ENCODE measurements at places on chromosomes 1 and 21.

DNA sequence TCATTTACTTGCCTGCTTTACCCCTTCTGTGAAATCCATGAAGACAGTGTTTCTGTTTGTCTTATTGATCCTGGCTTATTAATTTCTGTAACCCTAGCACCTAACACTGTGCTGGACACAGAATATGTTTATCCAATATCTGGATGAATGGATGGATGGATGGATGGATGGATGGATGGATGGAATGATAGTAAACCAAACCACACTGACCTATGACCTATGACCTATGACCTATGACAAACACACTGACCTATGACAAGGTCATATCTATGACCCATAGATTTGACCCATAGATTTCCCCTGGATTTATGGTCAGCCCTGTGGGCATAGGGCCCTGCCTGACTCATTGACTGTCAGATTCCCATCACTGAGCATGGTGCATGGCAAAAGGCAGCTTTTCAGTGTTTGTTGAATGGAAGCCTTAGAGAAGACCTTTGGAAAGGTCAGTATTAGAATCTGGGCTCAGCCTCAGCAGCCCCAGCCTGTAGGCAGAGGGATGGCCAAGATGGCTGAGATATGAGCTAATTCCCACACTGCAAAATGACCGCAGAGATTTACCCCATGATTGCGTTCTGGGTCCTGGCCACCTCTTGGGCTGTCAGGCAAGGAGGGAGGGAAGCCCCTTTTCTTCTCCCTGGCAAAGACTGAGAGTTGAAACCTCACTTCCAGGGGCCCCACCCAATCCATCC lies 24.6 kb downstream of the IGSF21 start:
- DNase-seq, result no peak

GRCh38 chr1:30611741-30612309 lies 111.6 kb downstream of the MATN1 start:
- no peak for DNase-seq

DNA sequence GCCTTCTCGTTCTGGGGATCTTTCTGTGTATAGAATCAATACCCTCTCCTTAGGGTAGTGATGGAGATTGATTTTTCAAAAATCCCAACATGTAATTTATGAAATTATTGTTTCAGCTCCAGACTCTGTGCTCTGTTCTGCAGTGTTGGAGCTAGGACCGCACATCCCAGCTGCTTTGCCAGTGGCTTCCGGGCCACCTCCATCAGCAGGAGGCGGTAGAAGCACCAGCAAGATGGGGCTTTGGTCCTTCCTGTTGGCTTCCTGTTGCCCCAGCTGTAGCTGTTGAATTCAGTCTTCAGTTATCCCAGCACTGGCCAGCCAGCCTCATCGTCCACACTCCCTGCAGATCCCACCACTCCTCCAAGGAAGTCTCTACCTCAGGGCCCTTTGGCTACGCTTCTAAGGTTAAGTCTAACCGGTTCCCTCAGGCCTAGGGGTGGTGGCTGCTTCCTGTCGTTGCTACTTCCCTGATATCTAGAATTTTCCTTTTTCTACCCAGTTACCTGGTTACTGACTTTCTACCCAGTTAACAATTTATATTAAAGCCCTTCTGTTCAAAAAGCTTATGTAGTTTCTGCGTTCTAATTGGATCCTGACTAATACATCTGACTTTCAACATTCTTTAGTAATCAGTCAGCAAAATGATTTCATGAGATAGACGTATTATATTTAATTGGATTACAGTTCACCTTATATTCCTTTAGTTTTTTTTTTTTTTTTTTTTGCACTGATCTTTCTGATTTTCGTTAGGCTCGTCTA lies 24.6 kb downstream of the GALNT2 start:
- no peak for DNase-seq

- DNase-seq, result peak; percentile 21
These were observed 46.8 kb upstream of the ZC3H11B start for GRCh38 chr1:219659684-219660083.

- no peak for DNase-seq
These were observed 87.5 kb downstream of the RRAGC start for GRCh38 chr1:38772026-38772425.

GRCh38 chr1:53643041-53643880 lies 95.7 kb downstream of the GLIS1 start:
- no peak for DNase-seq

DNA sequence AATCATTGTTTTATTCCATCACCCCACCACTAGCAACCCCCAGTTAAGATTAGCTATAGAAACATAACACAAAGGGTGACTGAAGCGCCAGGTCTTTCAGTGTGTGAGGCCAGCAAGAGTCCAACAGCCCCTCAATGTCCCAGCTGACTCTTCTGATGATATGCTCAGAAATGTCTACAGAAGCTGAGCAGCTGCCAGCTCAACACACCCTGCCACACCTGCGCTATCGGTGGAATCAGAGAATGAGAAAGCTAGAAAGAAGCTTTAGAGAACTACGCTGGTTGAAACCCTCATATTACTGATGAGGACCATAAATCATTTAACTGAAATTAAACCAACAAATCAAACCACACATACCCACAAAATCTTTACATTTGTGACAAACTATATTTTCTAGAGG lies 116.2 kb downstream of the SLC45A1 start:
- no peak for DNase-seq

DNA sequence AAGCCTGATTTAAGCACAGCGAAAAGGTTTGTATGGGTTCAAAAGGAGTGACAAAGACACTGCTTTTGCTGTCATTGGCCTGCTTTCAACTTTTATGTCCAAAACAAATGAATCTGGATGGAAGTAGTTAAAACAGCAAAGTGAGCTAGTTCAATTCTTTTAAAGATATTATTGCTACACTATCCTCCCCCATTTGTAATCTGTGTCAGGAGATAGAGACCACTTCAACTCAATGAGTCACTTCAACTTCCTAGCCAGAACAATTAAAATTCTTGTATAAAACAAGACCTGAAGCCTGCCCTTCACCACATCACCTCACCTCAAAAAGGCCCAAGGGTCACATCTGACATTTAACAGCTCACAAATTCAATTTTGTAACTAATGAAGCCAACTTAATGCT lies 364.1 kb upstream of the LYPLAL1 start:
- no peak for DNase-seq

GRCh38 chr21:36190736-36191135 lies 34.1 kb downstream of the DOP1B start:
- no peak for DNase-seq

DNA sequence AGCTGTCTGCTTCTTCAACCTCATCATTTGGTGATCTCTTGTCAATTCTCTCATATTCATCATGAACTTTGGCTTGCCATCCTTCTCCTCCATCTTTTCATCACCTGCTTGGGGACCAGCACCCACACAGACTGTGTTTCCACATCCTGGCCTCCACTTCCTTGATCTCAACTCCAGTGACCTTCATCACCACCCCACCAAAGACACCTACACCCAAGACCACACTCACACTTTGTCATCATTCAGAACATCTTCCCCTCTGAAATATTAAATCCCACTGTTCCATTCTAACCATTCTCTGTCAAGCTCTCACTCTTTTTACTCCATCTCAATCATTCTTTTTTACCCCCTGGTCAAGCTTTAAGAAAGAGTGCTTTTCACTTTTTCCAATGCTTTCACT lies 115.5 kb upstream of the VAV3 start:
- DNase-seq, result peak; percentile 28

DNA sequence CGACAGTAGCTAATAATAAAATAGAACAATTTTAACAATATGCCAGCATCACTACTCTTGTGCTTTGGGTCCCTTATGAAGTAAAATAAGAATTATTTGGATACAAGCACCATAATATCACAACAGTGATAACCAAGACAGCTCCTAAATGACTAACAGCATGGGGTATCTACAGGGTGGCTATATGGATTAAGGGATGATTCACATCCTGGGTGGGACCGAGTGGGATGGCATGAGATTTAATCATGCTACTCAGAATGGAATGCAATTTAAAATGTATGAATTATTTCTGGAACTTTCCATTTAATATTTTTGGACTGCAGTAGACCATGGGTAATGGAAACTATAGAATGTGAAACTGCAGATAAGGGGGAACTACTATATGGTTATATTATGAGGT lies 28.1 kb upstream of the B3GALNT2 start:
- DNase-seq, result no peak

DNA sequence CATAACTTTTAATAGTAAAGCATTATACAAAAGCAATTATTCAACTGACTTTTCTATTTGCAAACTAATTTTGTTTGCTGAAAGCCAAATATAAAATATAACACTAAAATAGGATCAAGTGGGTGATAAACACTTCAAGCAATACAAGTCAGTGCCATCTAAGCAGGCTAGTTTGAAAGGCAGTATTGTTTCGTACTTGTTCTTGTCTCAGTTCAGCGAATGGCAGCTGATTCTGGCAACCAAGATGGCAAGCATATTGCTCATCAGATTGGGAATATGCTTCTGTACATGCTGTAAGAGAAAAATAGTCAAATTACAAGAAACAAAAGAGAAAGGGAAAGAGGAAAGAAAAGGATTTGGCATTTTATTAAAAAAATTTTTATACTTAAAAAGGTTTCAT lies 7.5 kb downstream of the TMEM59 start:
- no peak for DNase-seq

DNA sequence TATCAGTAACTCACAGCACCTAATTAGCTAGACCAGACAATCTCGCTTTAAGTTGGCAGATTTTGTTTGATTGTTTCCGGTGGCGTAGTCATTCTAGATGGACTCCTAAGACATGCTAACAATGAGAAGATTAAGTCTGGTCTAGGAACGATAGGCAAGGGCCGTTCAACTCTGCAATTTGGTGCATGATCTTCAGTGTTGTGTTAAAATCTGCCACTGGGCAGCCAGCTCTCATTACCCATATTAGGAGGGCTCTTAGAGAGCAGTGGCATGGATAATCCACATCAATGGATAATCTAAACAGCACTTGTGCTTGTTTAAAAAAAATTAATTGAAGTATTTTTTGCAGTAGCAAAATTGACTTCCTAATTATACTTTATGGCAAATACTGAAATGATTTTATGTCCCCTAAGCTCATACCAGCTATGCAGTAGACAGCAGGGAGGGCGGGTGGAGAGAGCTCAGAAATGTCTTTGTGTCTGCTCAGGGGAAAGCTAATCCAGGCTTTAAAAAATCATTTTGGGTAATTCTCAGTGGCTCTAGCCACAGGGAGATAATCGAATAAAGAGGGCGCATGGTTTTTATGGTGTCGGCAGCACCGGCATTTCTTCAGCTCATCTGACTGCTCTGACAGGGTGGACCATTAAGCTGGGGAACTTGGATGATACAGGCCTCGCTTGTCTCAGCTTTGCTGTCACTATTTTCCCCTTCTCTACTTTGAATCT lies 48.5 kb upstream of the IKBKE start:
- DNase-seq, result no peak

DNA sequence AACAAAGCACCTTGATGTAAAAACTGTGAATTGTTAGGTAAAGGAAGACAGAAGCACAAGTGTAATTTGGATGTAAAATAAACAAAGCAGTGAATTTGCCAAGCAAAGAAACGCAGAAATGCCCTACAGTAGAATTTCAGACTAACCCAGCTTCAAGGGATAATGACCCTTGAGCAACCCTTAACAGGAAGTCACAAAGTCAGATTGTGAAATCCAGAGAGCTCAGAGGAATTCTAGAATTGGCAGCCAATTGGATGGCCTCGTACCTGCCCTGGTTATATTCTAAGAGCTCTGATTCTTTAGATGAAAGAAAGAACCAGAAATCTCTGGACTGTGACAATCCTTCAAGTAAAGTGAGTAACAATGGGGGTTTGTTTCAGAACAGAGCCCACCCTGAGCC lies 152.7 kb upstream of the CHRM3 start:
- DNase-seq, result no peak

GRCh38 chr1:81894867-81895266 lies 94.1 kb downstream of the ADGRL2 start:
- no peak for DNase-seq

- DNase-seq, result no peak
These were observed 94.7 kb downstream of the LACTBL1 start for GRCh38 chr1:22877980-22878379.

DNA sequence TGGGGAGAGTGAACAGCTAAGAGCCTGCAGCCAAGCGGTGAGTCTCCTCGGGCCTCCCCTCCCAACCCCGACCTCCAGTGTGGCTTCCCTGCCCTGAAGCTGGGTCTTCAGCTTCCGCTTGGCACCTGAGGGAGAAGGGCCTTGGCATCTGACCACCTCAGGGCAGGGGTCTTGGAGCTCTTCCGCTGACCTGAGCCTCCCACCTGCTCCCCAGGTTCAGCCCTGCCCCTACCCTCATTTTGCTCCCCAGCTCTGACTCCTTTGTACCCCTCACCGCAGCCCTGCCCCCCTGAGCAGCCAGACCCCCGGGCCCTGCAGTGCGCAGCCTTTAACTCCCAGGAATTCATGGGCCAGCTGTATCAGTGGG lies 4.9 kb downstream of the ADAMTSL4 start:
- DNase-seq, result no peak

GRCh38 chr1:242651817-242652216 lies 127.3 kb upstream of the PLD5 start:
- DNase-seq, result peak; percentile 1

- DNase-seq, result no peak
These were observed 15.0 kb upstream of the DUSP23 start for GRCh38 chr1:159765806-159766205.
